Stimulated activated CD8-positive, alpha-beta memory T cell treated with anti-CD3 and anti-CD28 coated beads, Interleukin-4, amount 100 ng/mL, for 1 hour (primary cell): ENCODE measurements at places on chromosomes 3 and 15.

DNA sequence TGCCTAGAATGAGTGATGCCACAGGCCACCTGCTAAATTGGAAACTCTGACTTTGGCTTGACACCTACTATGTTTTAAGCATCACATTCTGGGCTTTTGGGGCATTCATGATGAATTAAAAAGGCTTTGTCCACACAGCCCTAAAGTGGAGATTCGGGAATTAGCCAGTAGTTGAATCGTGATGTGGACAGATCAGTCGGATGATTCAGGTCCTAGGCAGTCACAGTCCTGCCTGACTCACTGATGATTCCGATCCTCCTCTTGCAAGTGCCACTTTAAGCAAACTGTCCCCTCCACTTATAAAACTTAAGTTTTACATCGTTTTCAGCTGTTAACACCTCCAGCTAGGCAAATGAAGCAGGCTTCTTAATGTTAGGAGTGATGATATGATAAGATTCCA, 75.3 kb downstream of the SYNPR start:
- no peak for DNase-seq

DNA sequence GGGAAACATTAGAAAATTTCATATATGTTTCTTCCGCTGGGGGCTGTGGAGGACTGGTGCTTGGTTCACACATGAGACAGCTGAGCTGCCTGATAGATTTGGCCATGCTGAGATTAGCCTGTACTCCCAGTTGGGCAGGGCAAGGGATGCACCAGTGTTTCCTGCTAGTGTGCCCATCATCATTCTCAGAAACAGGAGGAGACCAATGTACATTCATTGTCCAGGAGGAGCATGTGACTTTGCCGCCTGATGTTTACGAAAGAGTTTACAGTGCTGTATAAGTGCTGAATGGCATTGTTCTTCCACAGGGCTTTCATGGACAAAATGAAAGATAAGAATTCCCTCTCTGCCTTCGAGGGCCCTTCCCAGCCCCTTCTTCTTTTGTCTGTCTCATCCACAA, 311.1 kb upstream of the THBS1 start:
- DNase-seq: no peak

- DNase-seq: no peak
Measured at GRCh38 chr3:24184528-24185176, 239.6 kb downstream of the NR1D2 start.

- no peak for DNase-seq
Measured at GRCh38 chr3:168671091-168671490, 575.4 kb upstream of the GOLIM4 start.

- no peak for DNase-seq
Measured at GRCh38 chr3:61350782-61351309, 99.6 kb upstream of the FHIT start.

GRCh38 chr3:123521179-123521969, 63.5 kb downstream of the HACD2 start:
- no peak for DNase-seq

- DNase-seq: no peak
Measured at GRCh38 chr15:78796510-78796909, 14.8 kb downstream of the ADAMTS7 start.
